ENCODE measurements at places on chromosomes 3 and 15. TPM values are rescaled to one million over a fixed set of nuclear protein-coding genes. Genes with fewer than 3 reads are reported as not detected.

Gene GOLGA6L9
- 2.5 TPM for polyA plus RNA-seq

Gene TM4SF18
- polyA plus RNA-seq = not detected

DNA sequence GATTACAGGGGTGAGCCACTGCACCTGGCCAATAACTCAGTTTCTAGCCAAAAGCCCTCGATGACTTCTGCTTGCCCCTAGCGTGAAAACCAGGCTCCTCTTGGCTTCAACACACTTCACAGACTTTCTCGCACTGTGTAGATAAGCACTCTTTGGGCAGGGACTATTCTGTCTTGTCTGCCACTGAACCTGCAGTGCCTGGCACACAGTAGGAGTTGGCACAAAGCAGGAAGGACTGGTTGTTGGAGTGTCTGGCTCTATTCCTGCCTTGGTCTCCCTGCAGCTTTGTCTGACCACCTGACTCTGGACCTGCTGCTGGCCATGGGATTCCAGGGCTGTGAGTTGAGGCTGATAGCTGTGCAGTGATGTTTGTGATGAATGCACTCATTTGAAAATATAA, 46.4 kb upstream of the RGMA start:
- DNase-seq = no peak

DNA sequence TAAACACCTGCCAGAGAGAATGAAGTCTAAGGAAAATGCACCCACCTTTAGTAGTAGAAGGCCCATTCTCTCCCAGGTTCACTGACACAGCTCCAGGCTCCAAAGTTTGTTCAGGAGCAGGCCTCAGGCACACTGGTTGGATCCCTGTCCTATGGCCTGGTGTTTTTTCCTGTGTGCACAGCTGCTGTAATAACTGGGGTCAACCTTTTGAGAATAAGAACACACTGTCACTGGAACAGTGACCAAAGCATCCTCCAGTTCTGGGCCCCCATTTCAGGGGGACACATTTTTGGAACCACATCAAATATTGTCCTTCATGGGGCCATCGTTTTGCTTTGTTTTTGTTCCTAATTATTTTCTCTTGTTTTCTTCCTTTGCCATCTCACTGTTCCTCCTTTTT, 95.8 kb downstream of the ARNT2 start:
- DNase-seq = no peak

DNA sequence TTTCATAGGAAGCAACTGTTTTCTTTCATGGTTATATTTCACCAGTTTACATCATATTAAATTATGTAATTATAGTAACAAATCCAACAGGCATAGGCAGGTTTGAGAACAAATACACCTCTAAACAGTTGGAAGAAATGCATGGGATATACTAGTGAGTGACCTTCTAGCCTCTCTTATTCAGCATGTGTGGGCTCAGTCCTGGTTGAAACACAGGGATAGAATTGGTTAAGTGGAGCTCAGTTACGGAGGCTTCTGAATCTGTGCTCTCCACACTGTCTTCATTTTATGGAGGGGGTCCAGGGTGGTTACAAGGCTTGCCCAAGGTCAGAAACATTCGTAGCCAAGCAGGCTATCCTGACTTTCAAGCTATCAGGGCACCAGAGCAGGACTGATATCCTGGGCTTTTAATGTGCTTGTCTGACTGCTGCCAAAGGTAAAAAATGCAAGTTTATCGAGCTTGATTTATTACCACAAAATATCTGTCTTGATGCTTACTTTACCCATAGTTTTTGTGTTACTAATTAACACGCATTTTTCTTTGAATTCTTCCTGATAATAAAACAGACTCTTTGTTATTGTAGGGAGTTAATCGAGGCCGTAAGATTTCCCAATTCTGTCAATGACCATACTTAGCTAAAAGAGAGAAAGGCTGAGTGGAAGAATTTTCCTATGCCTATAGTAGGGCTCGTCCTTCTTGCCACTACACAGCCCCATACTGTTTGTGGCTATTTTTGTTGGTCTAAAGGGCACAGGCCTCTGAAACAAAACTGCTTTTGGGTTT, 89.6 kb downstream of the FILIP1L start:
- no peak for DNase-seq

DNA sequence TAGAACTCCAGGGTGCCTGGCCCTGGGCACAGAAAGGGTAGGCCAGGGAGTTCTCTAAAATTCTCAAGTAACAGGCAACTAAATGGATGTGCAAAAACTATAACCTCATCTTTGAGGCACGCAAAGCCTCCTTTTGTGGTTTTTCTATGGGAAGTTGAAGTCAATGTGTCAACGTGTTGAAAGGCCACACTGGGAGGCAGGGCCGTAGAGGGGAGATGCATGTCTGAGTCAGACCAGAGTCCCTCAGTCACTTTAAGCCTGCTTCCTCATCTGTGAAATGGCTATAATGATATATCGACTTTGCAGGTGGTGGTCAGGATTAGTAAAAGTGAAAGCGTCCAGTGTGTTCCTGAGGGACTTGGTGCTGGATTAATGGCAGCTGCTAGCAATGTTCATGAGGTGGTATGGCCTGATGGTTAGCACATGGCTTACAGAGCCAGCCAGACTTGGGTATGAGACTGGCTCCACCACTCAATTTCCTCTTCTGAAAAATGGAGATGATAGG, 17.0 kb downstream of the TGM5 start:
- DNase-seq = peak; percentile 11

- no peak for DNase-seq
Observed at GRCh38 chr15:78329625-78330024, 10.5 kb upstream of the CRABP1 start.

DNA sequence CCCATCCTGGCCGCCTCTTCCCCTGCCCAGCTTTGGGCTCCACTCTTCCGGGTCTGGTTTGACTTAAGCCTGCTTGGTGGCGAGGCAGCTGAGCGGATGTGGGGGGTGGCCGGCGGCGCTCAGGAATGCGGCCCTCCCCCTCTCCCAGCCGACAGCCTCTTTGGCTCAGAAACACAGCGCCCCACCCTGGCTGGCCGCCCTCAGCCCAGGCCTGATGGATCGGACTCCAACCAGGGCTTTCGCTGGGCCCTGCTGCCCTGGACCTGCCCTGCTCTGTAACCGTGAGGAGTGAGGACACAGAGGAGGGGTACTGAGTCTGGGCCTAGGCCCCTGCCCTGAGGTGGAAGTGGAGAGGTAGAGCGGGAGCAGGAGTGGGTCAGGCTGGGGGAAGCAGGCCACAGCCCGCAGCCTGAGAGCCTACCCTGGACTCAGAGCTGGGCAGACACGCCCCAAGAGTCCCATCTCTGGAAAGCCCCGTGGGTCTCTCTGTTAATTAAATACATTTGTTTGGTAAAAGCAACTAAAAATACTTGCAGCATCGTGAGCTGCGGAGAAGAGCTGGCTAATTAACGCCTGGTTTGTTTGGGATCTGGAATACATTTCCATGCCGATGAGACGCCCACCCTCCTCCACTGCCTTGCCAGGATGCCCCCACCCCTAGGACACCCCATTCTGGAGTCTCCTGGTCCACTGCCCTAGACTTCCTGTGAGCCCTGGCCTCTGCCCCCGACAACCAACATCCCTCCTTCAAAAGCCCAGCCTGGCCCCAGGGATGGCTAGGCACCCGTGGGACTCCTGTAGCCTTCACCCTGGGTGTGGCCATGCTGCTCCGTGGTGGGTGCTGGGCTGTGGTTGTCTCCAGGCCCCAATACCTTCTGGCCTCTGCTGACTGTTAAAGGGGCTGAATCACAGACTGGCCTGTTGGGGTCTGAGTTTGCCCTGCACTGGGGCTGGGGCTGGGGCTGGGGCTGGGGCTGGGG, 19.6 kb downstream of the PLXNA1 start:
- peak; percentile 76 for DNase-seq

DNA sequence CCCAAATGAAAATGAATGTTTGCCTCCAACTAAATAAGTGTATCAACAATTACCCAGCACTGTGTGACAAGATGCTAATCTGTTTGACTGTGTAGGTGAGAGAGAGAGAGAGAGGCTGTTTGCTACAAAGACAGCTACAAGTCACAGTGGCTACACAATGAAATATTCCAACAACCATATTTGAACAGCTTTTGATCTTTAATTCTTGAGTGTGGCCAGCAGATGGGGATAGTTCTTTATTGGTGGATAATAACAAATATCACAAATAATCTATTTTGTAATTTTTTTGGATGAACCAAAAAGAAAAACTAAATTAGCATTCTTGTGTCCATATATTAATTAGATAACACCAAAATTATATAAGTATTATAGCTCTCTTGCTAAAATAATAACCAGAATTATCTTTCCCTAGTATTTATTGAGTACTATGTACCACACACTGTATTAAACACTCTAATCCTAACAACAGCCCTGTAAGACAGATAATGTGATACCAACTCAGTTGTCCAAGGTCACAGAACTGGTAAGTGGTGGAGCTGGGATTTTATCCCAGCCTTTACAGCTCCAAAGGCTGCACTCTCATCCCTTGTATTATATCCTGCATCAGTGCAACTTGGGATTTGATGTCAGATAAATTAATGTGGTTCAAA, 61.9 kb upstream of the C3orf80 start:
- peak; percentile 15 for DNase-seq

Gene NEK11
- 4.0 TPM for polyA plus RNA-seq

DNA sequence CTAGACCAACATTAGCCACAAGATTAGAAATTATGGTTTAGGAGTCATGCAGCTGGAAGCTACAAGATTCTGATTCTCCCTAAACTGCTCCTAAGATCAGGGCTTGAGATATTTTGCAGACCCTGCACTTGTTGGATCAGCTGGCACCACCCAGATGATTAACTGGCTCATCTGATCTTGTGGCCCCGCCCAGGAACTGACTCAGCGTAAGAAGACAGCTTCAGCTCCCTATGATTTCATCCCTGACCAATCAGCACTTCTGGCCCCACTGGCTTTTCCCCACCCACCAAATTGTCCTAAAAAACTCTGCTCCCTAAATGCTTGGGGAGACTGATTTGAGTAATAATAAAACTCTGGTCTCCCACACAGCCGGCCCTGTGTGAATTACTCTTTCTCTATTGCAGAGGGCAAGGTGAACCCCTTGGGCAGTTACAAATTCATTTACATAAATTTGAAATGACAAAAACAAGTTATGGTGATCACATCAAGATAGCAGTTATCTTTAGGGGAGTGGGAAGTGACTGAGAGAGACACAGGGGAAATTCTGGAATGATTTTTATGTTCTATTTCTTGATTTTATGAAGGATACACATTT, 76.5 kb downstream of the CD200R1L start:
- no peak for DNase-seq

Gene TRIM71
- not detected for polyA plus RNA-seq

DNA sequence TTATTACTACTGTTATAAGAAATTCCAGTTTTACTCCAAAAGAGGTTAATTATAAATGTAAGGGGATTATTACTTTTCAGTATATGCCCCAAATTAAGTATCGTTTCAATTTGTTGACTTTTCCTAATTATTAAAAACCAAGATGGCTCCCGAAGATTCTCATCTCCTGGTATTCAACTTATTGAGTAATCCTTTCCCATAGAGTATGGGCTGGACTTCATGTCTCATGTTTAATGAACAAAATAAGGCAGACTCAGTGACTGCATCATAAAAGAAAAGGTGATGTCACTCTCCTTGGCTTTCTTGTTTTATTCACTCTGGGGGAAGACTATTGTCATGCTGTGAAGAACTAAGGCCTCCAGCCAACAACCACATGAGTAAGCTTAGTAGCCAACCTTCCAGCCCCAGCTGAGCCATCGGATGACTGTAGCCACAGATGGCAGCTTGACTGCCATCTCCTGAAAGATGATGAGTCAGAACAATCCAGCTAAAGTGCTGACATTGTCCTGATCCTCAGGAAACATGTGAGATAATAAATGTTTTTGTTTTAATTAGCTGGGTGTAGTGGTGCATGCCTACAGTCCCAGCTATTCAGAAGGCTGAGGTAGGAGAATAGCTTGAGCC, 17.3 kb downstream of the IGF2BP2 start:
- no peak for DNase-seq

DNA sequence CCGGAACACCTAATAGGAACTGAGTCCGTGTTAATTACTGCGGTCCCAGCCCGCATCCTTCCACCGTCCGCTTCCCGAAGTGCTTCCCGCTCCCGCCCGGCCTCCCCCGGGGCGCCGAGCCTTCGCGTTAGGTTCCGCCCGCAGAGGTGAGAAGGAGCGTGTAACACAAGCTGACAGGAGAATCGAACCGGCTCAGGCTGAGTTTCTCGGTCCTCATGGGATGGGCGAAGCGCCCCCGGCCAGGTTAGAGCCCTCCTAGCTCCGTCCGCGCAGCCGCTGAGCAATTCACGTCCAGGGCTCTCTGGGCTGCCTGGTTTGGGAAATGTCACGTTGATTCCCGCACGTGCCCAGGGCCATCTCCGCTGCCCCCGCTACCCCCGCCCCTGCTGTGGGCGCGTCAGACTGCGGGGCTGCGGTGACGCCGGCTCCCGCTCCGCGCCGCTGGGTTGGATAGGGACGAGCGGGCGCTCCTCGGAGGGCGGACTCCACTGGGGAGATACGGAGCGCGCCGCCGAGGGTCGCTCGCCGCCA, 954 bp downstream of the CLDN11 start:
- DNase-seq = no peak

Gene RPL39L
- polyA plus RNA-seq = 14.4 TPM

- DNase-seq = no peak
Observed at GRCh38 chr3:10781981-10782380, 34.0 kb upstream of the SLC6A11 start.

All from AG04450 (cell line).